ENCODE measurements at places on chromosomes 5 and 9.
A peak's percentile ranks its signal among the peaks of the same experiment; 100 is the strongest.

DNA sequence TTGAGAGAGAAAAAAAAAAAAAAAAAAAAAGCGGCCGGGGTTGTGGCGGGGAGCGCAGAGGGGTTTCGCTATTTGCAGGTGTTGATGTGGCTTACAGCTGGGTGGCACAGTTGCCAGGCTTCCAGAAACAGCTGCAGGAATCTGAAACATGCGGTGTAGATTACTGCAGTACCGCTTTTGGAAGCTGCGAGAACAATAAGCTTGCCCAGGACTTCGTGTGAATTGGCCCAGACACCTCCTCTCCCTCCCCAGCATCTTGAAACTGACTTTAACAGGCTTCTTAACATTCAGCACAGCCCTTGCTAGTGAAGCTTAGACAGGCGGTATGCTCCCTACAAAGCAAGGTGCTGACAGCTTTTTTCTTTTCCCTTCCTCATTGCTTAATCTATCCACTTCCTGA is 104.0 kb downstream of the ATP10B start:
- no peak for DNase-seq

- peak; percentile 91 for DNase-seq
These were observed 76.7 kb downstream of the ARSB start for GRCh38 chr5:78908173-78909061.

DNA sequence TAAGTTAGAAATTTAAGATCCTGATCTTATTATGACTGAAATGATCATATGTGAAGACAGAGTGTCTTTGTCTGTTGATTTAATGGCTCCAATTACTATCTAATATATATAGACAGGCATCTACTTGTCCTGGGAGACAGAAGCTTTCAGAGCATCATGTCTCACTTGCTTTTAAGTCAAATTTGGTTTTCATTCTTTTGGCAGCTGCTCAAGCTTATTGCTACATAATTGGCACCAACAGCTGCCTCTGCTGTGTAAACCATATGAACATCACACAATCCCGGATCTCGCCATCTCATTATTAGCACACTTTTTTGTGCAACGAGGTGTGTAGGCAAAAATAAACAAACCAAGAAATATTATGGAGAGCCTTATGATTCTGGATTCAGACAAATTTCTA is 1717.9 kb downstream of the EFNA5 start:
- peak; percentile 19 for DNase-seq

GRCh38 chr9:83625178-83625577 is 2.2 kb downstream of the IDNK start:
- DNase-seq, result no peak

GRCh38 chr5:133967124-133967523 is 1.3 kb downstream of the C5orf15 start:
- no peak for DNase-seq

DNA sequence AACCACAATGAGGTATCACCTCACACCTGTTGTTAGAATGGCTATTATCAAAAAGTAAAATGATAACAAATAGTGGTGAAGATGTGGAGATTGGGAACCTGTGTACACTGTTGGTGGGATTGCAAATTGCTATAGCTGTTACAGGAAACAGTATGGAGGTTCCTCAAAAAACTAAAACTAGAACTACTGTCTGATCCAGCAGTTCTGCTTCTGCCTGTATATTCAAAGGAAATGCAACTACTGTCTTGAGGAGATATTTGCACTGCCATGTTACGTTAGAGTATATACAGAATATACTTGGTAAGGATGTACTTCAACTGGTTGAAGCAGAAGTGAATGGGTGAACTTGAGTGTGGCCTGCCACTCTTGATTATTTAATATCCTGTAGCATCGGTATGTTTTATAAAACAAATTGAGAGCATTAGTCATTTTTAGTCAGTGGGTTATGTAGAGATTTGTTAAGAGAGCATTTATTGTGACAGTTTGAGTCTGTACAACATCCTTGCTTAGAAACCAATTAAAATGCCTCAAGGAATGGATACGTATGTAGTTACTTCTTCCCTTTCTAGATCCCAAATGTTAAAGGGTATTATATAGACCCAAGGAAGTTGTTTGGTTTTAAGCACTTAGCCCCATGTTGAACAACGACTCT is 37.5 kb downstream of the ZCCHC7 start:
- no peak for DNase-seq

DNA sequence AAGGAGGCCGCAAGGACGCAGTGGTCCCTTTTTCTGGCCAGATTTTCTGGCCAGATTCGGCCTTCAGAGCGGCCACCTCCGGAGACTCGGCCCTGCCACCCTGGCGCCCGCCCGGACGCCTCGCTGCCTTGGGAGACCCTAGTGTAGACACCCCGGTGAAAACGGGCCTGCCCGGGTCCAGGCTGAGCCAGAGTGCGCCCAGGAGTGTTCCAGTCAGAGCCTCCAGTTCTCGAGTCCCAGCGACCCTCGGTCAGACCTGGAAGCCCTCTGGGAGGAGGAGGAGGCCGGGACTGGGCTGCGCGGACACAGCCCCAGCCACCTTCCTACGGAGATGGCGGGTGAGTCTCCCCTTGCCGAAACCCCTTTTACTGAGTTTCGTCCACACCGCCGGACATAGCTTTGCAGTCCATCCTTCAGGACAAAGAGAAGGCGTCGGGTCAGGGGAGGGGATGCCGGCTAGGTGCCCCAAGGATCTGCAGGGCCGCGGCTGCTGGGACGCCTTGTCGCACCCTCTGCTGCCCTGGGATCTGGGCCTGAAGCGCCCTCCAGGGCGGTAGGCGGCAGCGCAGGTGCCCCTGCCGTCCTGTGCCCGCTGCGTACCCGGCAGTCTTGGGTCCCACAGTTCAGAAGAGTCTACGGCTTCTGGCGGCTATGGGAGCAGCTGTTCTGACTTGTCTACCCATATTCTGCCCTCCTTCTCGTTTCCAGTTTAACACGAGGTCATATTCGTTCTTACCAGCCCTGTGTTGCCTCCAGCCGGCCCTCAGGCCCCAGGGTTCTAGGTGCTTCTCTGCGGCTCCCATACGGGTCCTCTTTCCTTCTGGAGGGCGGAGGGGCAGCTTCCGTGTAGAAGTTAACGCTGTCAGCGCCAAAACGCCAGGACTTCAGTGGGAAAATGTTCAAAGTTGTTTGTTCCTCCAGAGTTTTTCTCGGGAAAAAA is 1771.7 kb upstream of the CDH9 start:
- DNase-seq, result no peak

DNA sequence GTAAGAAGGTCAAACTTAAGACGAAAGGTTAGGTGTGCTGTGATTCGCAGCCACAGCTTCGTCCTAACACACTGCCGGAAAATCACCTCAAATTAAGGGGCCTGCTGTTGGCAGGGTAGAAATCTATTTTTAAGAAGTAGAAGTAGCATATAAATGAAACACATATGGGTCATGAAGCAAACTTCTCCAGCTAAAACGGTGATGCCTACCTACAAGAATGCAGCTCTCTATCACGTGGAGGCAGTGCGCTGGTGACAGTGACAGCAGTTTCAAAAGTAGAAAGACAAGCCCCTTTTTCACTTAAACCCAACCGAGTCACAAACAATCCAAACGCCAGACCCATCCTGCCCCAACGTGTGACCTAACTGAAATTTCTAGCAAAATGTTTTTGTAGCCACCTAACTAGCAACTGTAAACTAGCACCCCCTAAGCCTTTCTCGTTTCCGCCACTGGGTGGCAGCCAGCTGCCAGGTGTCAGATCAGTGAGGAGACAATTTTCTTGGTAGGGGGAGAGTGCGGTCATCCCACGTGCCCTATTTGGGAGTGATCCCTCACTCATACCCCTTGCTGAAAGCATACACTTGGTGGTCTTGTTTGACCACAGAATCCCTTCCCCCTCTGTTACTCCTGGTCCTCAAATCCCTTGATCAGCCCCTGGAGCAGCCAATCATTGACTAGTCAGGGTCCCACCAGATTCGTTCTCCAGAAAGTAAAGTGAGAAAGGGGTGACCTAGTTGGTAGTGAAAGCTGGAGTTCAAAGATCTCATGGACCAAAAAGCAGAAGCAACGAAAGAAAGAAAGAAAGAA is 71.8 kb upstream of the MAMDC2 start:
- peak; percentile 66 for DNase-seq

DNA sequence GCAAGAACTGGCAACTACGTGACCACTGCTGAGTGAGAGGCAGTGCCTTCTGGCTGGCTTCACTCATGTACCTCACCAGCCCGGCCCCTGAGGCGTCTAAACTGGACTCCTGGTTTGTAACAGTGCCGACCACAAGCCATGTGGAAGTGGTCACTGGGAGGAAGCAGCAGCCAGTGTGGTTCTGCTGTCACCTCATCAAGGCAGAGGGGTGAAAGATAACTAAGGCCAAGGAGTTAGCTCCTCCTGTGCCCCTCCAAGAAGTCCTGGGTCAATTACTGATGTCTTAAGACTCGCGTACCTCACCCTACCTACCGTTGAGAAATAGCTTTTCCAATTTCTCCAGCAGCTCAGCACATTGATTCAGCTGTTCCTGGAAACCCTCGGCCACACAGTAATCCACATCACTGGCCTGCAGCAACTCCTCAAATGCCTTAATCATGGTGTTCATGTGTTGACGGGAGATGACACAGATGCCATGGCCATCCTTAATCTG is 142.9 kb downstream of the CDK5RAP2 start:
- peak; percentile 34 for DNase-seq

DNA sequence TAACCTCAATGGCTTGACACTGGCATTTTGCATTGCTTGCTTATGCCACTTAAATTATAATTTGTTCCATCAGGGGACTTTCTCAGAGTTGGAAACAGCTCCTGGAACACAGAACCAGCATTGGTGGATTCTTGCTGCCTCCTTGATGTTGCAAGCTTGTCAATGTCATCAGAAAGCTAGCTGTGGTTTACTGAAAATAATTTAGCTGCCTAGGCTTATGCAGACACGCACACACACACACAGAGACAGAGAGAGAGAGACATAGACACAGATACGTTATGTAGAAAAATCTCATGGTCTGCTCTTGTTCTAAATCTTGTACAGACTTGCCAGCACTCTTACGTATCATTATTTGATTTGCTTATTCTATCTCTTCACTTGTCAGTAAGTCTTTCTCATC is 78.0 kb downstream of the HMHB1 start:
- DNase-seq, result no peak

DNA sequence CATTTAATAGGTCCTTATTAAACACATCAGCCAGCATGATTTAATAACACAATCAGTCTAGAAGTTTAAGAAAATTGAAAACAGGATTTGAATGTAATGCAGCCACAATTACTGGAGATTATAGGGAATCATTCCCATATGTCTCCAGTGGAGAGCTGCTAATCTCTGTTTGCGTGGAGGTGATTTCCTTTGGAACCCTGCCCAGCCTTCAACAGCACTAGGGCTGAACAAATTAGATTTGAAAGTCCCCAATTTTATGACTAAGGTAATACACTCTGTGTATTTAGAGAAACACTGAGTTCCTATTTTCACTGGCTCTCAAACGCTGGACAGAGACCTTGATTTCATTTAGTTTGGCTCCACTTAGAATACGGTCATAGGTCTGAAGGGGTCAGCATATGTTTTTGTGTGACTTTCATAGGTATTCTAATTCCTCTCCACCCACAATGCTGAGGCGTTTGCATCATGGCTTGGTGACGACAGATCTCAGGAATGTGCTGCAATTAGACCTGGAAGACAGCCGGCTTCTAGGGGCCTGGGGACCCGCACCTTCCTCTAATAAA is 508.3 kb downstream of the EBF1 start:
- DNase-seq, result peak; percentile 67

- DNase-seq, result peak; percentile 68
These were observed 21.7 kb downstream of the SLC6A18 start for GRCh38 chr5:1246711-1247431.

GRCh38 chr9:27112235-27112634 is 3.2 kb downstream of the TEK start:
- no peak for DNase-seq

DNA sequence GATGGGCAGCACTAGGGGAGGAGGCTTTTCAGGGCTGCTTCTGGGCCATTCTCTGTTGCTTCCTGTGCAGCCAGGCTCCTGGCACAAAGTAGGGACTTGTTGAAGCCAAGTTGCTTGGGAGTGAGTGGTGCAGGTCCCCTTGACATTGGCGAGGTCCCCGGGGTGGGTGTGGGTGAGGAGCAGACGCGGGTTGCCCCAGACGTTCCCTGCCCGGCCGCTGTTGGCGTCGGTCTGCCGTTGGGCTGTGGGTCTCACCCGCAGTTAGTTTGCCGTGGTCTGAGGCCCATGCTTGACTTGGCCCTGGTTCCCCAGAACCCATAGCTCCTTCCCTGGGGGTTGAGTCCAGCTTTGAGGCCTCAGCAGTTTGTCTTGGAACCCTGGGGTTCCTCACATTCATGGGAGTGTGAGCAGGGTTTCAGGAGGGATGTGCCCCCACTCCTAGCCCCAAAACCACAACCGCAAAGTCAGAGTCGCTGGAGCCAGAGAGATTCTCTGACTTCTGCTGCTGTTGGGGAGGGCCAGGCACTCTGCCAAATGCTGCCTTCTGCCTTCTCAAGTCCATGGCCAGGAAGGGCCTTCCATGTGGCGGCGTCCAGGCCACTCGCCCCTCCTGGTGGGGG is 77.5 kb downstream of the RXRA start:
- DNase-seq, result peak; percentile 89

GRCh38 chr5:158465086-158465972 is 606.4 kb upstream of the CLINT1 start:
- no peak for DNase-seq

- peak; percentile 35 for DNase-seq
These were observed at the start of gene PPP2R2B for GRCh38 chr5:146878476-146879172. Gene PPP2R2B (minus strand): TSS chr5:146878757.

GRCh38 chr9:120937127-120937526 is 10.5 kb upstream of the TRAF1 start:
- DNase-seq, result no peak

- DNase-seq, result no peak
These were observed 25.8 kb upstream of the TRIM32 start for GRCh38 chr9:116661037-116661954.

GRCh38 chr5:140488914-140489313 is 58.5 kb upstream of the EIF4EBP3 start:
- DNase-seq, result no peak

GRCh38 chr9:96131825-96132224 is 170.2 kb downstream of the HSD17B3 start:
- DNase-seq, result no peak

DNA sequence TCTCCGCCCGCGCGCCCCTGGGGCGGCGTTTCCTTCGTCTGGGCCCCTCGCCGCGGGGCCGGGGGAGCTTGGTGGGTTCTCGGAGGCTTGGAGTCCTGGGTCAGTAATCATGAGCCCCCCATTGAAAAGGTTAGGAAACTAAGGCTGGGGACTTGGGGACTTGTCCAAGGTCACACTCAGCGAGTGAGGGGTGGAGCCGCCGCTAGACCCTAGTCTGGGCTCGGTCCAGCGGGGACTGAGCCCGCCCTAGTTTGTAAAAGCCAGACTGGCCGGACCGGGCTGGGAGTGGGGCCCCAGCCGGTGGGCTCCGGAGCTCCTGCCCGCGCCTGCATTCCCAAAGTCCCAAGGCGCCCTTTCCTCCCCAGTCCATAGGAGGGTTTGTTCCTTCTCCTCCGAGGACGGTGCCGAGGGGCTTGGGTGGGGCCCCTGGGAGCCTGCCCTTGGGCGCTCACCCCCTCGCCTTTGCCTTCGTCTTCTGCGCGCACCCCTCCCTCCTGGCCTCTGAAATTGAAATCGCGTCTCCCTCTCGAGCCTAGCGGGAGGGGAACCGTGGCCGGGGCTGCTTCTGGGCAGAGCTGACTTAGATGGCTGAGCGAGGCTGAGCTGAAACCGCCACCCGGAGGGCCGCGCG is 995 bp downstream of the OLFM1 start:
- DNase-seq, result no peak

GRCh38 chr9:129783516-129784361 is 19.2 kb upstream of the TOR1B start:
- DNase-seq, result peak; percentile 80

Data from left hindlimb (tissue), 1 donor.